ENCODE measurements at places on chromosomes 6 and 20.

GRCh38 chr6:143882401-143882930 lies 18.2 kb downstream of the ZC2HC1B start:
- no peak for ATAC-seq

GRCh38 chr20:19252451-19253120 lies 40.1 kb downstream of the SLC24A3 start:
- no peak for ATAC-seq

DNA sequence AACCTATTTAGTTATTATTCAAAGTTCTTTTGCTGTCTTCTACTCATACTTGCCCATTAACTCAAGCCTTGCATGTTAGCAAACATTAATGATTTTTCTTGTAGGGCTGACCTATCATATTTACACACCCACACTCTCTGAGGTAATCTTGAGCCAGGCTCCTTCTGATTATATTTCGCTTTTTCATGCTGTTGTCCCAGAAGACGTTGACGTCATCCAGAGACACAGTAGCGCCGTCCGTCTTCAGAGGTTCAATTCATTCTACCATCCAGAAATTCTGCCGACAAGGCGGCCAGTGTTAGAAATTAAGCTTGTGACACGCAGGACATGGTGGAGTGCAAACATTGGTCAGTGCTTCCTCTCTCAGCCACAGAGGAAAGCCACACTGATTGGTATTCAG lies 584.7 kb downstream of the BMP2 start:
- ATAC-seq, result no peak

- no peak for ATAC-seq
These were observed 4.8 kb downstream of the ZCCHC3 start for GRCh38 chr20:301886-302848.

- no peak for ATAC-seq
These were observed 422.9 kb downstream of the GJA1 start for GRCh38 chr6:121858310-121858709.

DNA sequence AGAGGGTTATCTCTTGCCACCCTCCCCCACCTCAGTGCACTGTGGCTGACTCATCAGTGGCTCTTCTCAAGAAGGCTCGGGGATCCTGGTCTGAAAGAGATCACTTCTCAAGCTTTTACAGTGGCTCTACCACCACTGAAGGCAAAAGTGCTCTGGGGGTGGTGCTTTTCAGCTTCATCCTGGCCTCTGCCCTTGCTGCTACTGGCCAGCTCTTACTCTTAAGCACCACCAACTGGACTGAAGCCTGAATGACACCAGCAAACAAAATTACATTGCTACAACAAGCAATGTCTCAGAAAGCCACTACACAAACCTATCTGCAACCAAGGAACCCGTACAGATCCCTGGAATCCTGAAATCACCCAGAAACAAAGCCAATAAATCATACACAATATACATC lies 402.1 kb downstream of the EPHA7 start:
- ATAC-seq, result no peak

GRCh38 chr6:168171673-168172353 lies 92.8 kb upstream of the FRMD1 start:
- ATAC-seq, result no peak

- no peak for ATAC-seq
These were observed 32.6 kb downstream of the TFAP2B start for GRCh38 chr6:50851049-50851845.

- no peak for ATAC-seq
These were observed 100.9 kb downstream of the PREP start for GRCh38 chr6:105301756-105302616.

- ATAC-seq, result peak; percentile 56
These were observed 911 bp downstream of the CDK19 start for GRCh38 chr6:110814102-110815014.

DNA sequence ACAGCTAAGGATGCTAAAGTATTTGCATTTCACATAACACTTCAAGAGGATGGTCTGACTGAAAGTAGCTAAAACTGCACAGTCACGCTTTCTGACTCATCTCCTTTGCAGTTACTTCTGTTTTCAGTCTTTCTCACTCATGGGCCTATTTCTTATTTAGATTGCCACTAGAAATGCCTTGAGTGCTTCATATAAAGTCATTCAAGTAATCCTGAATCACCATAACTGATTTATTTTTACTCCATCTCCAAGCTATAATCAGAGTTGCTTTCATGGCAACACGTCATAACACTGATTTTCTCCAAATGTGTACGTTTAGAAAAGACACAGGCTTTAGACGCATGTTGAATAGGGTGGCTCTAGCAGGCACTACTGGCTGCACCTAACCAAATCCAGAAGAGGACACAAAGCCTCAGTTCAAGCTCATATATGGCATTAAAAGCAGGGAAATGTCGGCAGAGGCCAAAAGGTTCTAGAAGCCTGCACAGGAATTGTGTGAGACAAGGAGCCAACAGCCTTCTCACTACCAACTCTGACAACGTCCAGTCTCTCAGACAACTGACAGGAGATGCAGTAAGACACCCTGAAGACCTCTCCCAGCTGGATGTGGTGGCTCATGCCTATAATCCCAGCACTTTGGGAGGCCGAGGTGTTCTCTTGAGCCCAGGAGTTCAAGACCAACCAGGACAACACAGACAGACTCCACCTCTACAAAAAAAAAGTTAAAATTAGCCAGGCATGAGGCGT lies 64.1 kb upstream of the BEND6 start:
- ATAC-seq, result peak; percentile 86

DNA sequence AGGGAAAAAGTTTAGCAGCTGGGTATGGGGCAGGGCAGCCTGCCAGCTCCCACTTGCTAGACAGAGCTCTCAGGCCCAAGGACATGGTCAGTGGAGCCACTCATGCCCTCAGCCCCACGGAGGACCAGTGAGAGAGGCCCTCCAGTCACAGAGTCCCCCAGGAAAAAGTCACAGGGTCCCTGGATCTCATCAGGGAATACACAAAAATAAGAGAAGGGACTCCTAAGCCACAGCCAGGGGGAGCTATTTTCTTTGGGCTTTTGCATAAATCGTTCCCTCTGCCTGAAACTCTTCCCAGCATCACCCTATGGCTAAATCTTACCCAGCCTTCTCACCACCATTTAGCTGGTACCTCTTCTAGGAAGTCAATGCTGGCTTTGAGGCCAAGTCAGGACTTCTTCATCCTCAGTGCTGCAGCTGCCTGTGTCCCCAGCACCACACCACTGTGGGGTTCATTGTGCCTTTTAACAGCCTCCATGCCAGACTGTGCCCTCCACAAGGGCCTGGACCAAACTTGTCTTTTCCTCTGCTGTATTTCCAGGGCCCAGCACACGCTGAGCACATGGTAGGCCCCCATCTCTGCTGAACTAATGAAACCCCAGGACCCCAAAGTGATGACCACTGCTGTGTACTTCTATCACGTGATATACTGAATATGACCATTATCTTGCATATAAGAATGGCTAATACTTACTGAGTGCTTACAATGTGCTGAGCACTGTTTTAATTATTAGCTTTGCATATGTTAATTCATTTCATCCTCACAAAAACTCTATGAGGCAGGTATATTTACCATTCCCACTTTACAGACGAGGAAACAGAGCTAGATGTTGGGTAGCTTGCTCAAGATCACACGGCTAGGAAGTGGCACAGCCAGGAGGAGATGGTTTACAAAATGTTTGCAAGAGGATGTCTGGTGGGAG lies 2.0 kb downstream of the ZNF335 start:
- ATAC-seq, result peak; percentile 18

GRCh38 chr6:61977947-61978346 lies 308.1 kb downstream of the KHDRBS2 start:
- no peak for ATAC-seq

DNA sequence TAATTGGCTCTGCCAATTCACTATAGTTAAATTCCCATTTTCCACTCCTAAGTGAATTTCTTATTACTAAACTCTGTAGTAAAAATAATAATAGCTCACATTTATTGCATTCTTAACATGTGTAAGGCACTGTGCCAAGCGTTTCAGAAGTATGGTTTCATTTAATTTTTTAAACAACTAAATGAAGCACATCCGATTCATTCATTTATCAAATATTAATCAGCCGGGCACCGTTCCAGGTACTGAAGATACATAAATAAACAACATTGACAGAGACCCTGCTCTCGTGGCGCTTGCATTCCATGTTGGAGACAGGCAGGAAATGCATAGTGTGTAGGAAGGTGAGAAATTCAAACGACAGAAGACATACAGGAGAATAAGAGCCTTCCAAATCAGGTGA lies 423.2 kb upstream of the JARID2 start:
- ATAC-seq, result no peak

DNA sequence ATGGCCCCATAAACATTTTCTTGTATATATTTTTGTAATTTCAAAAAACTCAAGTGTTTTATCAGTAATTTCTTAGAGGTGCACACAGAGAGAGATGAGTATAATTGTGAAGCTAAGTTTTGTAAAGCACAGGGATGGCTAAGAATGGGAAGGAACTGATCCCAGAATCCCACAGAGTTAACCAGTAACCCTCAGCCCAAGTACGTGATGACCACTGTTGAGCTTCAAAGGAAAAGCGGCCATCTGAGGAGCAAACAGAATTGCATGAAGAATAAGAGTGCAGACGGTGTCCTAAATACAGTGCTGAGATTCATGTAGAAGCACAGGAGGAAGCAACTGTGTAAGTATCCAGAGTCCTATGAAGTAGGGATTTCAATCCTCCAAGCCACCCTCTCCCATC lies 28.1 kb upstream of the HLA-C start:
- ATAC-seq, result no peak

DNA sequence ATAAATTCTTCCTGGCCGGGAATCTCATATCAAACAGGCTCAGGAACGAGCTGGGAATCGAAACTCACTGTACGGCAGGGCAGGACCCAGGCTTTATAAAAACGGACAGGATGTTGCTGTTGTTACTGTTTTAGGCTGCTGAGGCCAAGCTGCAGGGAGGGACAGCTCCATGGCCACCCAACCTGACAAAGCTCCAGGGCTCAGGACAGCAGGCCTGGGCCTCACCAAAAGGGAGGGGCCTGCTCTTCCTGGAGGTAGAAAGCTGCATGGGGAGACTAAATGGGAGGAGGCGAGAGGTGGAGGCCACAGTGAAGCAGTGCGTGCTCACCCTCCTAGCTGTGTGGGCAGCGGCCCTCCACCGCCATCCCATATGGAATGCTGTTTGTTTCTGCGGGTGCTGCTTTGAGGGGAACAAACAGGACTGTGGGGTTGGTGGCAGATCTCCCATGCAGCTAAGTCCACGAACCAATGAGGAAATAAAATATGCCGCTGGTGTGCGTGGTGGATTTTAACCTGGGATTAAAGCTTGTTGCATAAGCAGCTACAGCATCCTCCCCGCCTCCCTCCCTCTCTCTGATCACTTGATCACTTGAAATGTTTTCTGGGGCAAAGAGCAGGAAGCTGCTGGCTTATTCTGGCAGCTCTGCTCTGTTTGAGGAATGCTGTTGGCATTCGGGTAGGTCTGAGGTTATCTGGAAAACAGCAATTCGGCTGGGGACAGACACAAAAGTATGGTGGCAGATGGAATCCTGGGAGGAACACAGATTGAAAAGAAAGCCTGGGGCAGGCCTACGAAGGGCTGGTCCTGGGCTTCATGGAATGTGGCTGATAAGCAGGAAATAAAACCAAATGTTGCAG lies 2.4 kb upstream of the ZMYND8 start:
- ATAC-seq, result peak; percentile 67

- no peak for ATAC-seq
These were observed 13.8 kb downstream of the TMX4 start for GRCh38 chr20:8005575-8006366.

GRCh38 chr20:54172856-54173652 lies 732 bp downstream of the CYP24A1 start:
- ATAC-seq, result peak; percentile 8

DNA sequence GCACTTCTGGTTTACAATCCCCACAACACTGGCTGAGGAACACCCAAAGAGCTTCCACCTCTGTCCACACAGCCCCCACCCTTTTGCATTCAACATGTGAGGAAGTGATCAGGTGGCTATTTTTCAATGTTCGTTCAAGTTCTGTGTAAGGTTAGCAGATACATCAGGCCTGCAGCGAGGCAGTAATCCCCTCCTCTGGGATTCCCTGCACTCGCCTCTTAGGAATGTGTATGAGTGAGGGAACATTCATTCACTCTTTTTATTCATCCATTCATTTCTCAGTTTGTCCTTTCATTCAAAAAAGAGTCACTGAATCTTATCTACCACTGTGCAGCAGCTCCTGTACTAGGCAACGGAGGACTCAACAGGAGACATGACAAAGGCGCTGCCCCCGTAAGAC lies 236.4 kb upstream of the PRDM1 start:
- peak; percentile 76 for ATAC-seq
